ENCODE measurements at places on chromosomes 12 and 14.

- DNase-seq = no peak
Observed at GRCh38 chr12:54394281-54394719, 9.8 kb upstream of the ZNF385A start.

DNA sequence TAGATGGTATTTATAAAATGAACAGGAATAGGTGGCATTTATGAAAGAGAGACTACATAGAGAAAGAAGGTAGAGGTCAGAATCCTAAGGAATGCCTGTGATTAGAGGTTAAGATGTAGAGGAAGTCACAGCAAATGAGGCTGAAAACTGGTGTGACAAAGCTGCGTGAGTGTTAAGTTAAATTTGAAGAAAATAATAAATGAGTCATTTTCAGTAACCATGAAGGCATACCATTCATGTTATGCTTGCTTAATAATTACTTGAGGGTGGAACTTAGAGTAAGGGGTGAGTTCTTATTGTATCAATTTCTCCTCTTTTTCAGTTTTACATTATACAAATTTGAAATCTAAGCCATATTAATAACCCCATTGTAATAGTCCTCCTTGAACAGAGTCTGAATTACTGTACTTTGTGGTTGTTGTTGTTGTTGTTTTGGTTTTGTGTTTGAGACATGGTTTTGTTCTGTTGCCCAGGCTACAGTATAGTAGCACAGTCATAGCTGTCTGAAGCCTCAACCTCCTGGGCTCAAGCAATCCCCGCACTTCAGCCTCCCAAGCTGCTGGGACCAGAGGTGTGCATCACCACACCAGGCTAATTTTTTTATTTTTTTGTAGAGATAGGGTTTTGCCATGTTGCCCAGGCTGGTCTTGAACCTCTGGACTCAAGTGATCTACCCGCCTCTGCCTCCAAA is 761.5 kb downstream of the GALC start:
- no peak for DNase-seq

DNA sequence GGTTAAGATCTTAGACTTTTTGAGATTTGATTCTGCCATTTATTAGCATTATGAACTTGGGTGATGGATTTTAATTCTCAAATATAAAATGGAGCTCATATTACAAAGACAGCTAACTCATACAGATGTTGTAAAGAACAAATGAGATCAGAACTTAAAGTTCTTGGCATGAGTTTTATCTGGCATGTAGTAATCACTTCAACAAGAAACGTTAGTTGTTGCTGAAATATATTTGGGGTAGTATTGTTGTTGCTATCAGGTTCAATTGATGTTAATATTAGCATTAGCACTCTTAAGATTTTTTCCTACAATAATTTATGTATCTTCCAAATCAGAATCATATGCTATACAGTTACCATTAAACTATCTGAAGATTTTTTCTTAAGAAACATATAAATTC is 71.0 kb downstream of the SLC6A15 start:
- DNase-seq = no peak

DNA sequence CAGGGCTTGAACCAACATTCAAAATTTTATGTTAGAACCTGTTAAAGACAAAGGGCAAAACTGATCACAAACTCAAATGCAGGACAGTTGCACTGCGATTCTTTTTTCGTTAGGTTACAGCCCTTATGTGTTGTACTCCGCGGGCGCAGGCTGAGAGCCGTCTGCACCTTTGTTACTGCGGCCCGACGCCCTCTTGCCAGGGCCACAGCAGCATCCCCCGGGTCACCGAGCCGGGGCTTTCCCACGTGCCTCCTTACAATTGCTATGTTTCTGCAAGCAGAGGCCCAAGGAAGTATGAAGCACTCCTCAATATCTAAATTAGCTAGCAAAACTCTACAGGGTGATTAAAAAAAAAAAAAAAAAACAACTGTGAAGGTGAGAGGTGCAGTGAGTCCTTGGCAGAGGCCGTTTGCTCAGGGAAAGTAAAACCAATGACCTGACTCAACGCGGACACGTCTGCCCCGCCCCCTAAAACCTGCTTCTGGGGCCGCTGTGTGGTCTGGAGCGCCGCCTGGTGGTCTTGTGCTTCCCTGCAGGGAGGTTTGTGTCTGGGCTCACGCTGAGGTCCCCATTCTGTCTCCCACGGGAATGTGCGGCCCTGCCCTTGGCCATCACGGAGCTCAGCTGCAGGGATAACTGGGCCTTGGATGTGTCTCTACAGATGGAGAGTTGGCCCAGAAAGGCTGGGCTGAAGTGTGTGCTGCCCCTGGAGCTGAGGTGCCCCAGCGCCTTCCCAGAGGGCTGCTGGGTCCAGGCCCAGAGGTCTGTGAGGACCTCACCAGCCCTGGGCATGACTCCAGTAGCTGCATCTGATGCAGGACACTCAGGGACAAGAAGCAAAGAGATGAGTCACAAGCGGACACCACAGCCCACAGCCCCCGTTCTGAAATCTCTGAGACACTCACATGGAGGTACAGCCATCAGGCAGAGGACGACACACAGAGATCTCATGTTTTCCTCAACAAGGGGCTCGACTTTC is 418.5 kb downstream of the TMEM121 start:
- DNase-seq = no peak

- no peak for DNase-seq
Observed at GRCh38 chr14:91890291-91890749, 23.0 kb upstream of the TC2N start.

GRCh38 chr12:44874981-44875416 is 1.1 kb downstream of the NELL2 start:
- DNase-seq = no peak

- DNase-seq = no peak
Observed at GRCh38 chr12:47397664-47398281, 308.1 kb downstream of the RPAP3 start.

GRCh38 chr12:38543151-38543550 is 226.6 kb downstream of the ALG10B start:
- no peak for DNase-seq

GRCh38 chr14:36161776-36162175 is 14.7 kb downstream of the PTCSC3 start:
- no peak for DNase-seq

- DNase-seq = no peak
Observed at GRCh38 chr14:103501921-103502669, 20.5 kb downstream of the CKB start.

DNA sequence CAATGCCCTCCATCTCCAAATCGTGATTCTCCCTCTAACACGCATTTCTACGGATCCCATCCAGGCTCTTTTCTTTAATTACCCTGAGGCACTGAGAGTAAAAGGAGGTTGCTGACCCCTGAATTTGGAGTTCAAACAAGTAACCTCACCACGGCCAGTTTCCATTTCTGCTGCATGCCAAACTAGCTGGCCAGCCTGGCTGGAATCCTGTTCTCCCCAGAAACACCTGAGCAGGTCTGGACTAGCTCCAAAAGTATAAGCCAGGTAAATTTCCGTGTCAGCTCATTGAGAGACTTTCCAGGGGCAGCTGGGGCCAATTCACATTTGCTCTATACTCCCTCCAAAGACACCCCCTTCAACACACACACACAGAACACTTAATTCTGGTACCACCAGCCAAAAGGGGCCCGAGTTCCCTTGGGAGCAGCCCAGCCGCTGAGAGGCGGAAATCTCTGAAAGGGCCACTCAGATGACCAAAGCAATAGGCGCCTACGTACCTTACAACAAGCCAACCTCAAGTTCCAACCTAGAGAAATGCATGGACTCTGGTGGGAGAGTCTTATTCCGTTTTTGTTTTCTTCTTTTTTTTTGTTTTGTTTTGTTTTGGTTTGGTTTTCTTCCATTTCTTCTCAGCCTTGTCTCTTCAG is 131.4 kb downstream of the NDUFA12 start:
- DNase-seq = no peak

- DNase-seq = no peak
Observed at GRCh38 chr12:88035907-88036289, 6.7 kb upstream of the C12orf50 start.

GRCh38 chr12:97404093-97404492 is 58.5 kb upstream of the RMST start:
- no peak for DNase-seq

DNA sequence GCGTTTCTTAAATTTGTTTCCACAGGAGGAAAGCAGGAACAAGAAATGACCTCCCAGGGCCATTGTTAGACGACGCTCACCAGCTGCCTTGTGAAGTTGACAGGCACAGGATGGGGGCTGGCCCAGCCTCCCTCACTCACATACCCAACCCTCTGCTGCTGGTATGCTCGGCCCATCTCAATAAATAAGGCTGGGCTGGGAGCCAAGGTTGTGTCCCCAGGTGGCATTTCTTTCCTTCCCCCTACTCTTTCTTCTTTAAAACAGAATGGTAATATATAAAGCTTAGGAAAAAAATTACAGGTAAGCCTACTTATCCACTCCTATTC is 93.0 kb downstream of the ACTN1 start:
- no peak for DNase-seq

DNA sequence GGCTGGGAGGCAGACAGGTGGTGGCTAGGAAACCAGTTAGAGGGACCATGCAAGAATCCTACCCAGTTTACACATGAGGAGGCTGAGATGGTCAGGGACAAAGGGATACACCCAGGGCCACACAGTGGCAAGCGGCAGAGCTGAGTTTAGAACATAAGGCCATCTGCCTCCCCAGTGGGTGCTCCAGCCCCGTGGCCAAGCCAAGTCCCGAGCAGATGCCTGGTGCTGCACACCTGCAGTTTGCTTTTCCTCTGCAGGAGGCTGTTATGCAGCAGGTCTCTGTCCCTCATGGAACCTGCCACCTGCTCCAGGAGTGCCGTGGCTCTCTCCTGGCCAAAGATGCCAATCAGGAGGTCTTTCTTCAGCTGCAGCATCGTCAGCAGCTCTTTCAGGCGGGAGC is 70.8 kb downstream of the SYNE3 start:
- no peak for DNase-seq

- no peak for DNase-seq
Observed at GRCh38 chr12:3596703-3597415, 105.9 kb downstream of the PRMT8 start.

GRCh38 chr12:26810330-26810729 is 22.7 kb downstream of the ITPR2 start:
- DNase-seq = no peak

DNA sequence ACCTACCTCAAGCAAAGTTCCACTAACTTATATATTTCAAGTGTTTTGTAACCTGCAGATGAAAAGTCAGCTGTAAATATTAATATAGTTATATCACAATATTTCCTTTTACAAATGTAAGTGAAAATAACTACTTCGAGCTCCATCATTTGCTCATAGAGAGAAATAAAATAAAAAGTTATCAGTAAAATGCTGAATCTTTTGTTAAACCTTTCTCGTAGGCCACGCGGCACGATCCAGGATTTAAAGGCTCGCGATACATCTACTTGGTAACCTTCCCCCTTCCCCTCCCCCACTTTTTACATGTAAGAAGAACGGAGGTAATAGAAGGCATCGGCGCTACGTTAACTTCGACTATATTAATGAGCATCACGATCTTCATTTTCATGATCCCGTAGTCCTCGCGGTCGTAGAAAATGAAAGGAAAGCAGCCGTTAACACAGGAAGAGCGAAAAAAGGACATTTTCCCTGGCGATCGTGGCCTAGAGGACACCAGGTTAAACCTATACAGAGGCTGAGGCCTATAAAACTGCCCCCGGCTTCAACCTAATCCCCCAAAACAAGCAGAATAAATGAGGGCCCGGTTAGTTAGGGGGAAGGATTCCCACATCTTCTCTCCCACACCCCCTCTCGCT is 508 bp downstream of the HNRNPC start:
- no peak for DNase-seq

DNA sequence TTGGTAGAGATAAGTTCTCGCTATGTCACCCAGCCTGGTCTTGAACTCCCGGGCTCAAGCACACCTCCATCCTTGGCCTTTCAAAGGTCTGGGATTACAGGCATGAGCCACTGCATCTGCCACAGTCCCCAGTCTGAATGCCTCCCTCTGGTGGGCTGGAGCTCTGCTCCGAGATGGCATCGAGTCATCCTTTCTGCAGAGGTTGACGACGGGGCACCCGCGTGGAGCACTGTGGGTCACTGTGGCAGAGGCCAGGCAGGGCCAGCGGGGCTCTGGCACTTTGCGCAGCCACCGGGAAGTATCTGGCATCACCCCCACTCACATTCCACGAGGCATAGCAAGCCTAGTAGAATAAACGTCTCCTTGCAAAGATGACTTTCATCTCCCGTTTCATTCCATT is 163.3 kb upstream of the DIO3 start:
- DNase-seq = no peak

- DNase-seq = no peak
Observed at GRCh38 chr14:53979747-53980642, 23.4 kb upstream of the BMP4 start.

DNA sequence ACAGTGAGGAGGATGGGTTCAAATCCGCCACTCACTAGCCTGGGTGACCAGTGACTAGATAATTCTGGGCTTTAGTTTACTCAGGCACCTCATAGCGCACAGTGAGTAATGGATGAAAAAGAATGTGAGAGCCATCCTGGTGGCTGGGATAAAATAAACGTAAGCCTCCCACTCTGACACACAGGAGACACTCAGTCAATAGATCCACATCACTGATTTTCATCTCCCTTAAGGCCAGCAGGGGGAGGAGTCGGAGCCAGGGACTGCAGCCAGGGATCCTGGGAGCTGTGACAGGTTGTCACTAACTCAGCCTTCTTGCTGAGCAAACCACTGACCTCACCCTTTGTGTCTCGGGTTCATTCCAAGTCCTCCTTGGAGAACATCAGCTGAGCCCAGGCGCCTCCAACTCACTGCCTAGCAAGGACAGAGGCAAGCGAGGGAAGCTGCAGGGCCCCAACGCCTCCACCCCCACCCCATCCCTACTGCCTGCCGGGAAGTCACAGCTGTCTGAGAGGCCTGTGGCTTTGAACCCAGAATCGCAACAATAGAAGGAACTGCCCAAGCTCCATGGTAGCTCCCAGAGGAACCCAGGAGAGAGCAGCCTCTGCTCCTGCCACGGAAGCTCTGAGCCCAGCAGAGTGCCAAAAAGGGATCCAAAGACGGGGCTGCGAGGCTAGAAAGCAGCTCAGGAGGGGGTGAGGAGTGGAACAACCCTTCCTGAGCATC is 30.7 kb downstream of the PXN start:
- no peak for DNase-seq

- DNase-seq = peak; percentile 7
Observed at GRCh38 chr12:65603438-65604351, 220.6 kb upstream of the HMGA2 start.

DNA sequence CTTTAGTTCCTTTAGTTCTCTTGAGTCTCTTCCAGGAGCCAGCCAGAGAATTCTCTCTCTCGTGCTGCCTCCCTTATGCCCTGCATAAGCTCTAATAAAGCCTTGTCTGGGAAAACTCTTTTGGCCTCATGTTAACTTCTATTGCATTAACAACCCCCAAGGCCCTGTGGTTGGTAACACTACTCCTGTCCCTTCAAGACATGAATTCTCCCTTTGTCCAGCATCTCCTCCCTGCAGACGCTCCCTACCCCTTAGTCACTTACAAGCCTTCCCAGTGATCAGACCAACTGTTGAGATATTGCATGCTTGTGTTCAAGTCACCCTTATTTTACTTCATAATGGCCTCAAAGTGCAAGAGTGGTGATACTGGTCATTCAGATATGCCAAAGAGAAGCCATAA is 12.1 kb downstream of the LTBR start:
- no peak for DNase-seq
